NCI-H1092 treated with DMSO at 0.1 percent for 48 hours (cell line): ENCODE measurements at places on chromosomes 12 and 14.

DNA sequence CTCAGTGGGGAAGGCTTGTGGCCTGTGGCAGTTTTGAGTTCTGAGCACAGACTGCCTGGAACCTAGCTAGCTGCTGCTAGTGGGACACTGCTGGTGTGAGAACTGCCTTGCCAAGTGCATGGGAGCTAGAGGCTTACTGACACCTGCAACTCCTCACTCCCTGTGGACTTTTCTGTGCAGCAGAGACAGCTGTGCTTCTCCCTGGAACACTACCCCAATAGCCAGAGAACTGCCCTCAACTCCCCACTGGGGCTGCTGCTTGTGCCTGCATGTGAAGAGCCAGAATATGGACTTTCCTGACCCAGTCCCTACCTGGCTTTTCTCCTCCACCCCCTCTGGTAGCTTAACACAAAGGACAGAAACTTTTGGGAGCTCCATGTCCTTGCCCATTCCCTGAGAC lies 222.6 kb downstream of the ADGRD1 start:
- DNase-seq: no peak

- no peak for DNase-seq
Measured at GRCh38 chr12:86799616-86800015, 543.4 kb upstream of the MGAT4C start.

DNA sequence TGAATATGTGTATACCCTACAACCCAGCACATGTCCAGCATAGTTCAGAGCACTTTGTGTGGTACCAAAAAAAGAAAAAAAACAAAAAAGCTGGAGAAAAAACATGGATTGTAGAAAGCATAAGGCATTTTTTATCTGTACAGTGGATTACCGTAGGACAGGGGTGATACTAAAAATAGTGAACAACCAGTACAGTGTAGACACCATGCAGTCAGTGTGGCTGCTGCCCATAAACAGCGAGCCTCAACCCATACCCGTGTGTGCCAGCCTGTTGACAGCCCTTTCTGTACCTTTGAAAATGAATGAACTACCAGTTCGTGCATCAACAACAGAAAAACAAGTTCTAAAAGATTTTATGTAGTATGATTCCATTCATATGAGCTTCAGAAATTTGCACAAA lies 25.1 kb downstream of the RASSF8 start:
- no peak for DNase-seq

DNA sequence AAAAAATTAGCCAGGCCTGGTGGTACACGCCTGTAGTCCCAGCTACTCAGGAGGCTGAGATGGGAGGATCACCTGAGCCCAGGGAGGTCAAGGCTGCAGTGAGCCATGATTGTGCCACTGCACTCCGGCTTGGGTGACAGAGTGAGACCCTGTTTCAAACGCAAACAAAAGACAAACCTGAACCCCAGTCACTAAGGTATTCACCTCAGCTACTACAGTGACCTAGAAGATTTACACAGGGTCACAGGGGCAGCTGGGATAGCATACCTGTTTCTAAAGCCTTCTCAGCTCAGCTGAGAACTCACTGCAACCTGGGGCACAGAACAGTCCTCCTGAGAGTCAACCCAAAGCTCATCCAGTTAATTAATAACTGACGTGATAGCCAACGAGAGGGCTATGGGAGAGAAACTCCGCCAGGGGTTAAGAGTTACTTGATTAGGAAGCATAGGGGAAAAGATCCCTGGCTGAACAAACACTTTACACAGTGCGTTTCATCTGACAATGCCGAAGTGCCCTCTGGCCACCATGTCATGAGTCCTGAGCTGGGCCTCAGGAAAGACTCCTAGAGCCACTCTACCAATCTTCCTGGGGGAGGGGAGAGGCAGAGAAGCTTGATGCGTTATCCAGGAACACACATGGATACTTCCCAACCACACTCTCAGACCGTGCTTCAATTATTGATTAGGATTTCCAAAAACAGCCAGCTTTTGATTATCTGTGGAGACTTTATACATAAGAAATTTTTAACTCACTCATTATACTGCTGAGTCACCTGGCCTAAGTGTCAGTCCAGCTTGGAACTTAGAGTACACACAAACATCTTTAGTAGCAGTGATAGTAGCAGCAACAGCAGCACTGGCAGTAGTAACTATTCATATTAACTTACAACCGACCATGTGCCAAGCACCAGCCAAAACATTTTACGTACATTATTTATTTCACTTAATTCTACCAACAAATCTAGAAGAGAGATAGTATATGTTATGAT lies 48.2 kb downstream of the FOXN3 start:
- DNase-seq: no peak

DNA sequence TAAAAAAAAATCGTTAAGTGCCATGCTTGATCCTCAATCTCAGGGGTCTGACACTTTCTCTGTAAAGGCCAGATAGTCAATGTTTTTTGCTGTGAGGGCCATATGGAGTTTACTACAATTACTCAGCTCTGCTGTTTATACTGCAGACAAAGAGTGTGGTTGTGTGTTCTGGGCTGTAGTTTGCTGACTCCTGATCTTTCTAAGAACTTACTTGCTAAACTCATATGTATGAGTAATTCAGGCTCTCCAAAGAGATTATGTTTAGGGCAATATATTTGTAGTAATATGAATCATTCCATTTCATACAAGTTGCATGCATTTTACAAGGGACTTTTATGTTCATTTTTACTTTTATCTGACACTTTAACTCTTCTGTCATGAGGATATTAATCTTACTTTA lies 188.2 kb downstream of the TMTC2 start:
- no peak for DNase-seq

- DNase-seq: peak; percentile 57
Measured at GRCh38 chr14:105974902-105975301, 448.5 kb downstream of the TMEM121 start.

- peak; percentile 25 for DNase-seq
Measured at GRCh38 chr14:39265033-39265432, 31.3 kb downstream of the MIA2 start.

- no peak for DNase-seq
Measured at GRCh38 chr12:12964255-12964654, 12.3 kb upstream of the GPRC5D start.

GRCh38 chr14:70472253-70473159 lies 20.5 kb downstream of the ADAM21 start:
- DNase-seq: no peak

DNA sequence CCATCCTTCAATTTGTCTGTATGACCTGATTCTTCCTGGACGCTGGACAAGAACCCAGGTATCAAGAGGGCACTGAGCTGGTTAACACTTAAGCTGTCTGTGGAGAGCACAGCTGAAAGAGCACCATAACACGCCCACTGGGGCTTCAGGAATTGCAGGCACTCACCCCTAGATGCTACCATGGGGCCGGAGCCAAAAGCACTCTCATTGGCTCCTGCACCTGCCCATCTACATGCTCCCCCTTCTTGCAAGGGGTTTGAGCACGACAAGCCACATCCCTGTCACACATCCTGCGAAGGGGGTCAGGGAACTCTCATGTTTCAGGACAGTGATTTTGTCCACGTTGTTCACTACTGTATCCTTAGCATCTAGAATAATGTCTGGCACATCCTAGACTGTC lies 35.1 kb upstream of the TBC1D15 start:
- no peak for DNase-seq

- no peak for DNase-seq
Measured at GRCh38 chr12:104303538-104304151, at the start of gene EID3. Gene EID3, plus strand, starts transcription at chr12:104303739. Its CDS starts 196 bp downstream, at chr12:104303935.

DNA sequence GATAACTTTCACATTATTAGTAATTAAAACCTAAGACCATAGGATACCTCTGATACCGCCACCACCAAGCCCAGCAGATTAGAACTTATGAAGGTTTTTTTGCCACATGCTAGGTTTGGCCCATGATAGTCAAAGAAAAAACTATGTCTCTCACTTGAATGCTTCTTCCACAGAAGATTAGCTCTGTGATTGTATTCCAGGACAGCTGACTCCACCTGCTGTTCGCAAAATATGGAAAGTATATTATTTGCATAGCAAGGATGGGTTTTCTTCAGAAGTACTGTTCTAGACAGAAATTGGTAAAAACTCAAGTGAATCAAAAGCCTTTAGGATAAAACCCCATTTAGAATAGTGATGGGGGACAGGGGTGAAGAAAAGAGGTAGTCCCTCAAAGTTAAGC lies 42.2 kb downstream of the PPFIBP1 start:
- DNase-seq: no peak

GRCh38 chr12:114240288-114240687 lies 165.7 kb downstream of the TBX5 start:
- DNase-seq: no peak

- DNase-seq: no peak
Measured at GRCh38 chr12:45743247-45743646, 13.7 kb downstream of the ARID2 start.

GRCh38 chr14:85301506-85301905 lies 228.4 kb upstream of the FLRT2 start:
- no peak for DNase-seq

DNA sequence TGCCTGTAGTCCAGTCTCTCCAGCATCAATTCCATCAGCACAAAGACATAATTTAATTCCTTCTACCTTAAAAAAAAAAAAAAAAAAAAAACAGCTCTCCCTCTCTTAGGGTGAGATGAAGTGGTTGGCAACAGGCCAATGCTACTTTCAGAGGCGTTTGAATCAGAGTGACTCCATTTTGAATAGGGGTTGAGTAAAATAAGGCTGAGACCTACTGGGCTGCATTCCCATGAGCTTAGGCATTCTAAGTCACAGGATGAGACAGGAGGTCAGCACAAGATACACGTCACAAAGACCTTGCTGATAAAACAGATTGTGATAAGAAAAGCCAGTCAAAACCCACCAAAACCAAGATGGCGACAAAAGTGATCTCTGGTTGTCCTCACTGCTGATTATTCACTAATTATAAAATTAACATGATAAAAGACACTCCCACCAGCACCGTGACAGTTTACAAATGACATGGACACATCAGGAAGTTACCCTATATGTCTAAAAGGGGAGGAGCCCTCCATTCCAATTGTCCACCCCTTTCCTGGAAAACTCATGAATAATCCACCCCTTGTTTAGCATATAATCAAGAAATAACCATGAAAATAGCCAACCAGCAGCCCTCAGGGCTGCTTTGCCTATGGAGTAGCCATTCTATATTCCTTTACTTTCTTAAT lies 6.9 kb upstream of the TCL1B start:
- DNase-seq: peak; percentile 43

GRCh38 chr12:101038289-101038871 lies 171.7 kb downstream of the SLC5A8 start:
- no peak for DNase-seq

GRCh38 chr14:54715239-54715638 lies 148.3 kb downstream of the SAMD4A start:
- DNase-seq: no peak

DNA sequence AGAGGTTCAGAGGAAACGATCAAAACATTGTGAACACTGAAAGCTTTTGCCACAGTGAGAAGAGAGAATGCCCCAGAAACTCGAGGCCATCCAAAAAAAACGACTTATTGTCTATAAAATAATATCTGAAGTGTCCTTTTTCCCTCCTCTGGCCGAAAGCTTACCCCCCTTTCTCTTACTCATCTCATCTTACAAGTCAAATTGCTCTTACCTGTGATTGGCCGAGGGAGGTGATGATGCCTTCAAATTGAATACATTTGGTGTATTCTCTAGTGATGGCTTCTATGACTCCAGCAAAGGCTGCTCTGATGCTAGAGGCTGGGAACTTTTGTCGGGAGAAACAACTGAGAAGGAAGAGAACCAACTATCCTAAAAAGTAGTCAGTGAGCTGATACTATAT lies 90.7 kb downstream of the PTCSC3 start:
- no peak for DNase-seq
